ENCODE measurements at places on chromosomes 6 and 20.

- no peak for DNase-seq
Observed at GRCh38 chr20:63545814-63546213, 1.7 kb downstream of the SRMS start.

GRCh38 chr20:51227744-51228143 lies 204.8 kb upstream of the KCNG1 start:
- no peak for DNase-seq

DNA sequence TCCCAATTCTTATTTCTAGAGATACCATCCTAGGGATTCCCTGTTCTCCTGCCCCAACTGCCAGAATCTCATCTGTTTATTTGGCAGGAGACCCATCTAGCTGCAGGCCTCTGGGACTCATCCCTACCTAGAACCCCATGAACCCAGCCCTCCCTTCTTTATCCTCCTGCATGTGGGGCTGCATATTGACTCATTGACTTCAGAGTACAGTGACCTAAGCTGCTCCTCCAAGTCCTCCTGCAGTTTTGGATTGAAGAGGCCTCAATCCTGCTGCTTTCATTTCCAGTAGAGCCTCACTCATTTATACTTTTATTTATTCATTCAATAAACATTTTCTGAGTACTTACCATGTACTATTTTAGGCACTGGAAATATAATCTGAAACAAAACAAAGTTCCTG lies 11.6 kb downstream of the TMEM200A start:
- DNase-seq, result no peak

DNA sequence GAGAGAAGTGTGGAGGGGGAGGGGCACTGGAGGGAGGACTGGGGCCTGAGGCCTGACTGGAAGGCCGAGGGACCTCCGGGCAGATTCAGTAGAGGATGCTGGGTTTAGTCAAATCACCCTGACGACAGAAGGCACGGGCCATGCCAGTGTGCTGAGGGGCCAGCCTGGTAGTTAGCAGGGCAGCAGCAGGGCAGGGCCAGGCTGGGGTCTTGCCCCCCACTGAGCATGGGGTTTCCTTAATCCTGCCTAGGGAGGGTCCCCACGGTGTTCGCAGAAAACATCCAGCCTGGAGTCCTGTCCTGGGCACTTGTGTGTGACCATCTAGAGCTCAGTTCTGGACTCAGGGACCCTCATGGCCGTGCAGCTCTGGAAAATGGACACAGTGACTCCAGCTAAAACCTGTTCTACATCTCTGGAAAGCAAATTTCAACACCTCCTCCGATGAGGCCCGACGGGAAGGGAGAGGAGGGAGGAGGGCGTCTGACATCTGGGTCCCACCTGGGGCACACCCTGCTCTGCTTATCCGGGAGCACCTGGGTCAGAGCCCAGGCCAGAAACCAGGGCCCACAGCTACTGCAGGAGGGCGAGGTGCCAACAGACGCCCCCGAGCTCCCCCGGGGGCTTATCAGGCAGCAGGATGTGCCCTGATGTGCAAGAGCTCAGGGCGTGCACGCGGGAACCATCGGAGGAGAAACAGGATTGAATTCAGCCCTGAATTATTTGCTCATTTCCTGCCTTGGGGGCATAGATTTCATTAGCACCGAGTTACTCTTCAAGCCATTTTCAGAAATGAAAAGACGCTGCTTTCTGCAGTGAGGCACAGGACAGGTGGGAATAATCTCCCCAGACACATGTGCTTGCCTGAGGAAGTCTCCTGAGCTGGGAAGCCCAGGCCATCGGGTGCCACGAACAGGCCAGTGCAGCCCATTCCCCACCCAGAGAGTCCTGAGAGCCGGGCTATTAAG lies 78.0 kb upstream of the MPC1 start:
- no peak for DNase-seq

DNA sequence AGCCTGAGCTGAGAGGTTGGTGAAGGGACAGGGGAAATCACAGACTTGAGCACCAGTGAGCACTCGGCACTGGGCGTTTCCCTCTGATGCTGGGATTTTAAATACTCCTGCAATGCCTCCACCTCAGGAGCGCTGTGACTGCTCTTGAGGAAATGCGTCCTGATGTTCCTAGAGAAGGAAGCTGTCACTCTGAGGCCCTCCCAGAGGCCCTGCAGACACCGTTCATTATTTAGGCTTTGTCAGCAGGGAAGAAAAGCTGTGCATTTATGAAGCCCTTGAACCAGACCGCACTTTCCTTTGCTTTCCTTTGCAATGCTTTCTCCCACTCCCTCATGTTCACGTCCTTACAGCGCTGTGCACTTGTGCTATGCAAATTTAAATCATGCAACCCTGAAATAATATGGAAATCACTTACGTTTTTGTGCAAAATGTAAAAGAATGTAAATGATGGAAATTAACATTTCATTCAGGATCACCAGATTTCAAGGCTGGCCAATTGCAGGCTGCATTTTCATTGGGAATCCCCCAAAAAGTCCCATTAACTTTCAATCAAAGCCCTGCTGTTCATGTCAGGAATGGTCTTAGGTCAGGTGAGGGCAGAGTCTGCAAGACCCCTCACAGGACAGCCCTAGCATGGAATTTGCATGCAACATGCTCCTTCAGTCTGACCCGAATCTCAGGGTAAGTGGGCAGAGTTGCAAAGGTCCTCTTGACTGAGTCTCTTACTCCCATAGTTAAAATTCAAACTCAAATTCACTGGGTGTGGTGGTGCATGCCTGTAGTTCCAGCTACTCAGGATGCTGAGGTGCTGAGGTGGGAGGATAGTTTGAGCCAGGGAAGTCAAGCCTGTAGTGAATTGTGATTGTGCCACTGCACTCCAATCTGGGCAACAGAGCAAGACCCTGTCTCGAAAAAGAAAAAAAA lies 45.8 kb upstream of the SYNDIG1 start:
- DNase-seq, result no peak

DNA sequence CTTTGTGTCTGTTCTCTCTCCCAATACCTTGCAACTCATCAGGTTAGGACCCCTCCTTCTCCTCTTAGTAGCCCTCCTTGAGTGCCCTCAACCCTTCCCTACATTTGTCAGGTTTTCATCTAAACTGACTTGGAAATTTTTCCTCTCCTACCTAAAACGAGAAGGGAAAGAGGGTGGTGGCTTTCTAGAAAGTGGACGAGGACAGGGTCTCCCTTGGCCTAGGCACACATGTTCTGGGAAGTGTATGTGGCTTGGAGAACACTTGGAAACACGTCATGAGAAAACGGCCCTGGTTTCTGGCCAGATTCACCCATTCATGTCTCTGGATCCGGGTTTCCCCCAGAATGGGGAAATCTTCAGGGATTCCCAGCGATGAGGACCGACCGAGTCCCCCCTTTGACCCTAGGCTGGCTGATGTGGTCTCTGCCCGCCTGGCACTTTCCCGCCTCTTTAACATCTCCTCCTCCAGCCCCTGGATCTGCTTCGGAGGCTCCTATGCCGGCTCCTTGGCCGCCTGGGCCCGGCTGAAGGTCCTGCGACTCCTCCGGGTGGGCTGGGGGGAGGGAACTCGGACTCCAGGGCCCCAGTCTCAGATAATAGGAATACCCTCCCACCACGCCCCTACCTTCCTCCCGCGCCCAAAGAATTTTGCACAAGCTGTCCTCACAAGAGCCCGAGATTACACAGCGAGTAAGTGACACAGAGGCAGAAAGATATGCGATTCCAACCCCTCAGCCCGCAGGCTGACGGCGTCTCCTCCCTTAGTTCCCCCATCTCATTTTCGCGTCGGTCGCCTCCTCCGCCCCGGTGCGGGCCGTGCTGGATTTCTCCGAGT lies 3.0 kb downstream of the PRSS16 start:
- DNase-seq, result no peak

DNA sequence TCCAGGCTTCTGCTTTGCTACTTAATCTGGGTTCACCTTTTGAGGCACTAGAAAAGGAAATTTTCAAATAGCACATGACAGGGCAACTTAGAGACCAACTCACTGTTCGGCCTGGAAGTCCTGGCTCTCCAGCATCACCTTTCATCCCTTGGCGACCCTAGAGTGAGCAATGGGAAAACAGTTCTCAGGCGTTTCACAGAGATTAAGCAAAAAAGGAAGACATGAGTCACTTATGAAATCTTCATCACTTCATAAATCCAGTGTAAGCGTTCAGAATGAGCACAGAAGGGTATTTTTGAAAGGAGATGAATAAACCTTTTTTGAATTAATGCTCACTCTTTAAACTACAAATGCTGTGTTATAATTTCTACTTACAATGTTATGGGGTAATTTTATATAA lies 104.0 kb downstream of the COL12A1 start:
- DNase-seq, result no peak

DNA sequence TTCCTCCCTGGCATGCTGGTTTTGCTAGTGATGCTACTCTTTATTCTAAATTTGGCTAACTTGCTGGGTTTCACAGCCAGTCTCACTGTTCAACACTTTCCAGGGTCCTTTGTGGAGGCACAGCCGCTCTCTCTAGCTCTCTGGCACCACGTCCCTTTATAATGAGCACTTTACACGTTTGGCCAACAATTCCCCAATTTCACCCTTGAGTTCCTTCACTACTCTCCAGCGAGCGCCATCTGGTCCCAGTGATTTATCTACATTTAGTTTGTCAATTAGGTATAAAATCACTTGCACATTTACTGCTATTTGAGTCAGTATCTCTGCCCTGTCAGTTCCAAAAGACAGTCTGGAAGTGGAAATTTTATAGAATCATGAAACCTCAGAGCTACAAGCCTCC lies 241.9 kb upstream of the MOCS1 start:
- DNase-seq, result no peak

DNA sequence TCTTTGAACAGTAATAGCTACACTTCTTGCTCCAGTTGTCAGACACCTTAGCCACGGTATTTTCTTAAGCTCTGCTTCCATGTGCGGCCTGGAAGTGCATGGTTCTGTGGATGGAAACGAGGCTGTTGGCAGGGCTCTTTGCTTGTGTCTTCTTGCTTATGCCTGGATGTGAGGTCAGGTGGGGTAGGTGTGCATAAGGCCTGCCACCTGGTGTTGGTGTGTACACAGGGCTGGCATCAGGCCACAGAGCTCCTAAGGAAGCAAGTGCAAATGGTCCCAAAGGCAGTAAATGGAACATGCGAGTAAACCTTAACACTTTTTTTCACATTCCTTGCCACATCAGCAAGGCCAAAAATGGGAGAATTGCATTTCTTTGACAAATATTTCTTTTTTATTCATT lies 158.1 kb upstream of the GMDS start:
- DNase-seq, result no peak

- no peak for DNase-seq
Observed at GRCh38 chr20:64224351-64225170, 31.0 kb upstream of the PCMTD2 start.

GRCh38 chr20:24018796-24019195 lies 30.2 kb upstream of the GGTLC1 start:
- no peak for DNase-seq

DNA sequence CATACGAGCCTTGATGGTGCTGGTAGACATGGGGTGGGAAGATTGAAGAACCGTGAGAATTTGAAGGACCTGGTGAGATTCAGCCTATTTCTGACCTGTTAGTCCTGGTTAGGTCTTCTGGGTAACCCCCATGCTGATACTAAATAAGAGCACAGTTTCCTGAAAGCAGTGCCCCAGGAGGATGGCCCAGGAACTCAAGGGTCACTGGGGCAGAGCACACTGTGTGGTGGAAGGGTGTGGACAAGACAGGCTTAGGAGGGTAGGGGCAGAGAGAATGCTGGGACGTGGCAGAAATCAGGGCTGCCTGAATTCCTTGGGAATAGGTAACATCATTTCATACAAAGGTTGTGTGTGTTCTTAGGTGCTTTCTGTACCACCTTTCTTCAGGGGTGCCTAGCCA lies 31.9 kb upstream of the ENPP1 start:
- no peak for DNase-seq

- DNase-seq, result no peak
Observed at GRCh38 chr6:11769811-11770545, 8.6 kb downstream of the ADTRP start.

DNA sequence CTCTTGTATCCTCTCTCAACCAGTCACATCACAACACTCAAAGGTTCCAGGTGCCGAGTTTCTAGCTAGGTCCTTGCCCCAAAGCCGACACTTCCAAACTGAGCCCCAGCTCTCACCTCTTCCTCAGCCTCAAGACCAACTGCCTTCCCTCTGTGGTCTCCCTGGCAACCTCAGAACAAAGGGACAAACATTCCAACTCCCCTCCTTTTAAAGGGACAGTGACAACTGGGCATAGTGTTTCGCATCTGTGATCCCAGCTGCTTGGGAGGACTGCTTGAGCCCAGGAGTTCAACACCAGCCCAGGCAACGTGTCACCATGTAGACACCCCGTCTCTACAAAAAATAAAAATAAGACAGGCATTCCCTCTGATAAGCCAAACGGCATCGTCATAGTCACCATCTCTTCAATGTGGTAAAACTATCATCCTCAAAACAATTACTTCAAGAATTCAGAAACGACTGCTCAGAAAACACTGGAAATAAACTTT lies 11.3 kb downstream of the DIDO1 start:
- DNase-seq, result no peak

DNA sequence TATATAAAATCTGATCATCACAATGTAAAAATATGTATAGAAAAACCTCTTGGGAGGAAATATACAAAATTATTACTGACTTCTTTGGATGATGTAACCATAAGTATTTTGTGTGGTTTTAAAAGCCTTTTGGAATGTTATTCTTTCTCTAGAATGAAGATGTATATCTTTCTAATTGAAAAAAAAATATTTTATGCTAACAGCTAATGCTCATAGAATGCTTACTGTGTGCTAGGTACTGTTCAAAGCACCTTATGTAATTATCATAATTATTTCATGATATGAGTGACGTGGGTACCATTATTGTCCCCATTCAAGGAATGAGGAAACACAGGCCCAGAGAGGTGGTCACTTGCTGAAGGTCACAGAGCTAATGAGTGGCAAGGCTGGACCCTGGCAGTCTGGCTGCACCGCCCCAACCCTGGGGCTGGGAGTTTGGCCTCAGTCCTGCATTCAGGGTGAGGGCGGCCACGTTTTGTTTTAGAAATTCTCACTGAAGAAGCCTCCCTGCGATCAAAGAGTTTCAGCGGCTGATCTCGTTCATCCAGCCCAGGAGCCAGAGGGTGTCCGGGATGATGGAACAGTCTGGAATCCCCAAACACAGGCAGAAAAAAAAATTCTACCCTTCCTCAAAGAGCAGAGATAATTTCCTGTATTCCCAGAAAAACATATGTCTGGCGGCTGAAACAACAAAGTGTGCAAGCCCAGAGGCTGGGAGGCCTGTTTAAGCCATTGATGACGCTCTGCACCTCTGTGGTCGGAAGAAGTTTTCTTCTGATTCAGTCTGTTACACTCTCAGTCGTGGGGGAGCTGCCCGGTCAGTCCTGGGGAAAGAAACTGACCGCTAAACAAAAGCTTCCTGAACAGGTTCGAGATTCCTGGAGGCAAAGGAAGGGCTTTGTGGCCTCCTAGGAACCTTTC lies 37.3 kb downstream of the TFEB start:
- DNase-seq, result no peak

- DNase-seq, result no peak
Observed at GRCh38 chr6:162092816-162093502, 634.6 kb downstream of the PRKN start.

- no peak for DNase-seq
Observed at GRCh38 chr6:4180652-4181255, 45.4 kb upstream of the ECI2 start.

Measured in ascending aorta (tissue), 2 donors.